ENCODE measurements at places on chromosomes 13 and 19.
A peak's percentile ranks its signal among the peaks of the same experiment; 100 is the strongest.

GRCh38 chr19:16433986-16434385 lies 37.8 kb downstream of the EPS15L1 start:
- peaks cover 5% of the 10 kb centered on the region for H3K36me3 ChIP-seq
- DNase-seq: no peak
- H3K4me1 ChIP-seq: peaks cover 32% of the 10 kb centered on the region
- H3K4me3 ChIP-seq: no peak overlapping the region
- no peak overlapping the region for H3K27ac ChIP-seq

DNA sequence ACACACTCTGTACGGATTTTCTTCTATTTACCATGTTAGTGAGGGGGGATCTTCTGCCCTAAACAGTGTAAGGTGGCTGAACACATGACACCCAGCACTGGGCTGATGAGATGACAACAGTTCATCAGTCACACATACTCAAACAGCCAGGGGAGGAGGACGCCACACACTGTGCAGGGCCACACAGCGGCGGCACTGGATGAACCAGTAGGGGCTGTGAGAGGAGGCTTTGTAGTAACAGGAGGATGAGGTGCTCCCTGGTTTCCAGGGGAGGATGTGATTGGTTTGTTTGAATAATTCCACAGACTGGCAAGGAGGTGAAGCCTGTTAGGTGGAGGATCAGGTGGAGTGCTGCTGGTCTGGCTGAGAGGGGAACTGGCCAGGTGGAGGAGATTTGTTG lies 16.3 kb upstream of the GTF3A start:
- H3K4me1 ChIP-seq: peaks cover 5% of the 10 kb centered on the region
- H3K27me3 ChIP-seq: no peaks in the 10 kb centered on the region
- H3K36me3 ChIP-seq: no peaks in the 10 kb centered on the region
- no peak overlapping the region for H3K4me3 ChIP-seq

DNA sequence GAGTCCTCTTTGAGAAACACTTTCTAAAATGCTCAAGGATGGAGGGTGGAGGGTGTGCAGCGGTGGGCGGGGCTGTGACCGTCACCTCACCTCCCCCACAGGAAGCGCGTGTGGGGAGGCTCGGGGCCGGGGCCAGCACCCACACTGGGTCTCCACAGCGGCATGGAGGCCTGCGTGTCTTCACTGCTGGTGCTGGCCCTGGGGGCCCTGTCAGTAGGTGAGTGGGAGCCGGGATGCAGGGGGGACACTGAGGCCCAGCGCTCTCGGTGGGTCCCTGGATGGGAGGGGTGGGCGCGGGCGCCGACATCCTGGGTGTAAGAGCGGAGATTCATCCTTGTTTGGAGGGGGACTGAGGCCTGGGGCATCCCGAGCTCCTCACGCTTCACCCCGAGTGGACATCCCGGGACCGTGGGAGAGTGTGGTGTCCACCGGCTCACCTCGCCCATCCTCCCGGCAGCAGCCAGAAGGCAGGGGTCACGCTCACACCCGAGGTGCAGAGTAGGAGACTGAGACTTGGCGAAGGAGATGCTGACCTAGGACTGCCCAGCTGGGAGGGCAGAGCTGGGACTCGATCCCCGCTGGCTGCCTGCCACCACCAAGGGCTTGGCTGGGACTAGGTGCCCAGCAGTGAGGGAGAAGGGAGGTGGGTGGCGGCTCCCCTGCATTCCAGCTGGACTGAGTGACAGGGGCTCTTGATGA lies at the start of gene GZMM:
GZMM (plus strand) TSS at position 144 of the 699 bp plus-strand sequence; CDS start at position 163, 19 bp downstream.
- no peak within 1 kb of the TSS for H3K4me3 ChIP-seq
- H3K27me3 ChIP-seq: no peaks in the 10 kb centered on the region
- no peaks in the 10 kb centered on the region for H3K4me1 ChIP-seq
- H3K36me3 ChIP-seq: peaks cover 26% of the 10 kb centered on the region
- DNase-seq: no peak

DNA sequence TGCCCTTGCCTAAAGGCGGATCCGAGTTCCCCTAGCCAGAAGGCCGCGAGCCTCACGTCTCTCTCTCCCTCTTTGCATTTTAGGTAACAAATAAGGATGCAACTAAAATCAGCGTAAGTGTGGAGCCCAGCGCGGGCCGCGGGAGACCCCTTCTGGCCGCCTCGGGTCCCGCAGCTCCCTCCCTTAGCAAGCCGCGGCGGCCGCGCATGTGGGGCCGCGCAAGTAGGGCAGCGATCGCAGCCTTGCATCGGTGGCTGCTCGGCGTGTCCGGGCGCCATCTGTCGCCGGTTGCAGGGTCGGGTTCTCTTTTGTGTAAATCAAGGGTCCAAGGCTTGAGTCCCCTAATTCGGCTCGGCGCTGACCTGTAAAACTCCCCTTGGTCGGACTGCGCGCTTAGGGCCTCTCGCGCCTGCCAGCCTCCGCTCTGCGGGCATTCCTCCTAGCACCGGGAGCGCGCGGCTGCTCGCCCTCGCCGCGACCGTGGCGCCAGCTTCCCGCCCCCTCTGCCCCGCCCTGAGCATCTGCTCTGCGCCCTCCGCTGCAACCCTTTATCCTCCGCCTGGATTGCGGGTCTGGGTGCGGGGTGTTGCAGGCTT lies 2.7 kb downstream of the VSTM2B start:
- peak overlapping the region; percentile 33 for H3K4me3 ChIP-seq
- H3K36me3 ChIP-seq: no peaks in the 10 kb centered on the region
- no peak overlapping the region for H3K27ac ChIP-seq
- no peaks in the 10 kb centered on the region for H3K27me3 ChIP-seq

GRCh38 chr19:48081106-48081505 lies 29.5 kb downstream of the PLA2G4C start:
- DNase-seq: no peak
- H3K27me3 ChIP-seq: no peaks in the 10 kb centered on the region
- peaks cover 12% of the 10 kb centered on the region for H3K36me3 ChIP-seq

GRCh38 chr13:51760592-51760991 lies 43.4 kb downstream of the DHRS12 start:
- peaks cover 22% of the 10 kb centered on the region for H3K4me1 ChIP-seq
- peak overlapping the region; percentile 55 for H3K4me3 ChIP-seq
- DNase-seq: no peak
- no peaks in the 10 kb centered on the region for H3K27me3 ChIP-seq
- peak overlapping the region; percentile 75 for H3K27ac ChIP-seq
- peaks cover 12% of the 10 kb centered on the region for H3K36me3 ChIP-seq

GRCh38 chr13:112496166-112496565 lies 91.8 kb downstream of the TUBGCP3 start:
- H3K4me3 ChIP-seq: no peak overlapping the region
- H3K36me3 ChIP-seq: peaks cover 19% of the 10 kb centered on the region
- no peak for DNase-seq
- H3K27ac ChIP-seq: no peak overlapping the region
- H3K27me3 ChIP-seq: no peaks in the 10 kb centered on the region

- no peak overlapping the region for H3K27ac ChIP-seq
- H3K4me1 ChIP-seq: peaks cover 7% of the 10 kb centered on the region
- H3K36me3 ChIP-seq: no peaks in the 10 kb centered on the region
- no peak overlapping the region for H3K4me3 ChIP-seq
- H3K27me3 ChIP-seq: no peaks in the 10 kb centered on the region
Measured at GRCh38 chr13:102589301-102589822, 7.4 kb upstream of the TPP2 start.

GRCh38 chr13:54124700-54125099 lies 1096.1 kb downstream of the OLFM4 start:
- DNase-seq: no peak
- H3K4me1 ChIP-seq: no peaks in the 10 kb centered on the region
- H3K27me3 ChIP-seq: no peaks in the 10 kb centered on the region
- H3K36me3 ChIP-seq: no peaks in the 10 kb centered on the region
- no peak overlapping the region for H3K4me3 ChIP-seq

DNA sequence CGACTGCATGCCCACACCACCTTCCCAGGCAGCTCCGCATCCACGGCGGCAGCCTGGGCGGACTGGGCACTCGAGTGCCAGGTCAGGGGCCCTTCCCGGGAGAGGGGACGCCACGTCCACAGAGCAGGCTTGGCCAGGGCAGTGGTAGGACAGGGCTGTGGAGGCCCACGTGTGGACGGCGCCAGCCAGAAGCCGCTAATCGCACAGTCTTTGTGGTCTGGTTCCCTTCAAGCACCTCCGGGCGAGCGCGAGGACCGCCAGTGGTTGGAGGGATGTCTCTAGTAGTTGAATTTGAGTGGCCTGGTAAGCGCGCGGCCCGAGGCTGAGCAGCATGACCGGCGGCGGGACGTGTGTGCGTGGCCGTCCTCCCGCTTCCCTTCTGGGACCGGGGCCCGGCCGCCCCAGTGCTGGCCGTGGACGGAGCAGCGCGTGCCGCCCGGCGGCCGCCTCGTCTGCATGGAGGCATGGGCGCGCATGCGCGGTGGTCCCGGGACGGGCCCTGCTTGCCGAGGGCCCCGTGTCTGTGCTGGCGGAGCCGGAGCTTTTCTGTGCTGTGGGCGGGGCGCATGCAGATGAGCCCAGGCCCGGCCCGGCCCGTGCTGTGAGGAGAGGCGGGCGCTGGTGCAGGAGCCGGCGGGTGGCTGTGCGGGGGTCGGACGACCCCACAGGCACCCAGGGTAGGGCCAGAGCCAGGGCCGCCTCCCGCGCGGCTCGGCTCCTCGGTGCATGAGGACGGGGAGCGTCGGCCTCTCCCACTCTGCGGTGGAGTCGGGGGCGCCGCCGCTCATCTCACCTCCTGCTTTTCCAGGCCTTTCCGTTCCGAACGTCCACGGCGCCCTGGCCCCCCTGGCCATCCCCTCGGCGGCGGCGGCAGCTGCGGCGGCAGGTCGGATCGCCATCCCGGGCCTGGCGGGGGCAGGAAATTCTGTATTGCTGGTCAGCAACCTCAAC lies 8.6 kb downstream of the PTBP1 start:
- DNase-seq: no peak
- H3K4me3 ChIP-seq: no peak overlapping the region
- H3K27me3 ChIP-seq: no peaks in the 10 kb centered on the region
- peaks cover 25% of the 10 kb centered on the region for H3K4me1 ChIP-seq
- peaks cover 74% of the 10 kb centered on the region for H3K36me3 ChIP-seq

All from thoracic aorta (tissue), 2 donors.